ENCODE measurements at places on chromosomes 6 and 20.

DNA sequence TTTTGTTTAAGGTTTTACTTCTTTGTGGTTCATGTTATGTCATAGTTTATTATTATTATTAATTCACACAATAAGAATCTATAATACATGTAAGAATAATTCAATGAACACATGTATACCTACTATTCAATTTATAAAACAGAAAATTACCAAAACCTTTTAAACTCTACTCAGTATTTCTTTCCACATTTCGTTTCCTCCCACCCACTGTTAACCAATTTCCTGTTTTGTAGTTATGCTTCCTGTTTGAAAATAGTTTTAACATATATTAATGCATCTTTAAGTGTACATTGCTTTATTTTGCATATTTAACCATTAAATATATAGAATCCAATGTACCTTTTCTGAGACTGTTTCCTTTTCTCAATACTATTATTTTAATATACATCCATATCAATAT, 397.9 kb upstream of the SPTLC3 start:
- DNase-seq = no peak

DNA sequence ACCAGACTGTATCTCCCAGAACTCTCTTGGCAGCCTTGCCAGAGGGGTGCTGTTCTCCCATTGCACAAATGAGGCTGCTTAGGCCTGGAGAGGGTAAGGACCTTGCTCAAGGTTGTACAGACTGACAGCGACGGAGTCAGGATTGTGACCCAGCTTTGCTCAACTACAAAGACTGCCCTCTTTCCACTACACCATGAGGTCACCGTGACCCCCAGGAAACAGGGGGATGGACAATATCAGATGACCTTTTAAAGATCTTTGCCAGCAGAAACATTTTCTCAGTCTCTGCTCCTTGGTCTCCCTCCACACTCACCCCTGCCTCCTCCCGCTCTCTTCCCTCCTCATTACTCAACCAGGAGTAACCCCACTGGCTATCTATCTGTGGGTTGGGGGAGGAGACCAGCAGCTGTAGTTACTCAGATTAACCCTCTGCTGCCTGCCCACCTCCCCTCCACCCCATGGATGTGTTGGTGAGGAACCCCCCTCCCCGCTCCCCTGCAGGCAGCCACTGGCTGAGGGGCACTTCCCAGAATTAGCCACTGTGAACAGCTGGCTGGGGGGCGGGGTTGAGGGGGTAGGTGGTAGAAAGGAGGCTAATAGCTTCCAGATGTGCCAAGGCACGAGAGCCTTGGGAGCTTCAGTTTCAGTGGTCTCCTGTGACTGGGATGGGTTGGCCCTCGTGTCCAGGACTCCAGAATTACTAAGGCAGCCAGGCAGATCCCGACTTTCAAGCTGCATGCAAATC, 26.9 kb upstream of the MRPS18A start:
- no peak for DNase-seq

DNA sequence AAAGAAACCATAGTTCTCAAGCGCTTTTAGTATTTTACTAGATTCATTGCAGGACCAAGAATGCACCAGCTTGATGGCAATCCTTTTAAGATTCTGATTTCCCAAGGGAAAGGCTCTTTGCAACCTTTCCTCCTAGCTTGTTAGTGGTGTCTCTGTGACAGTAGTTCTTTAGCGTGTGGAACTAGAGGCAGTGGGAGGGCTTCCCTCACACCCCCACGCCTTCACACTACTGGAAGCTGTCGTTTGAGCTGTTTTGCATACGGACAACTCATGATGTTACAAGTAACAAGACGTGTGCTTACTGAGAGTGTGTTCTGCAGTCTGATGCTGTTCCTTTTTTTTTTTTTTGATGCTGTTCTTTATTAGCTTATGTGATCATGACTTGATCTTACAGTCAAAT, 34.1 kb downstream of the EYA4 start:
- no peak for DNase-seq

GRCh38 chr6:138000941-138001340, 106.3 kb downstream of the PERP start:
- DNase-seq = no peak

DNA sequence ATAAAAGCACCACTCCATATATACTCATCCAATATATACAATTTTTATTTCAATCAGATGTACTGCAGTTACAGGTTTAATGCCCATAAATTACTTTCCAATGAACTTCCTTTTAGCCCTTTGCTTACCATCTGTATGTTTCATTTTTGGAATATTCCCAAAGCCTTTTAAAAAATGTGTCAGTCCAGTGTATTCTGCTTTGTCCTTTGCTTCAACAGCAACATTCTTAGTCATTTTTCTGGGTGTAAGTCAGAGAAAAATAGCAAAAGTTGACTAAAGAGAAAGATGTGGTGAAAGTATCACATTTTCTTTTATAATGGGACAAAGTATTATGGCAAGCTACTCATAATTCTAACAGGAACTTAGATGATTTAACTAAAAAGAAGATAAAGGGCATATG, 15.2 kb downstream of the DSE start:
- DNase-seq = no peak

GRCh38 chr6:137019476-137020272, 25.1 kb downstream of the IL20RA start:
- DNase-seq = no peak

DNA sequence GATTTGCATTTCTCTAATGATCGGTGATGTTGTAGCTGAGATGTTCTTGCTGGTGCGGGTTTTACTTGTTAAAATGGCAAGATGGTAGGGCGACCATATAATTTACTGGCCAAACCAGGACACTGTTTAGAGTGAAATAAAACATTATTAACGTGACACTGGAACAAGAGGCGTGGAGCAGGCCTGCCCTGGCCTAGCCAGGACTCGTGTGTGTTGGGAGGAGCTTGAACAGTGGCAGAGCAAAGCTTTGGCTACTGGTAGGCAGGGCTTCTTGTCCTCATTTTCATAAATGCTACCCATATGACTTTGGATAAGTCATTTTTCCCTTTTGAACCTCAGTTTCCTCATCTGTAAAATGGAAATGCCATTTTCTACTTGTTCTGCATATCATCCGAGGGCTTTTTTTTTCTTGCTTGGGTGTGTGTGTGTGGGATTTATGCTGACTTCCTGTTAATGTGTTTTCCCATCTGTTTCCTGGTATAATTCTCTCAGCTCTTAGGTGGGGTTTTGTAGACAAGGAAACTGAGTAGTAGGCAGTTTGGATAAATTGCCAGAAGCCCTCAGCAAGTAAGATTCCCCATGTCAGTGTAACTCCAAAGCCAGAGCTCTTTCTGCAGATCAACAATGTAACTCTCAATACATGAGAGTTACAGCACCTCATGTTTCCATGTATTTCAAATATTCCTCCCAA, 81.7 kb downstream of the TOX2 start:
- DNase-seq = no peak

GRCh38 chr6:37176268-37177076, 6.5 kb downstream of the PIM1 start:
- no peak for DNase-seq

DNA sequence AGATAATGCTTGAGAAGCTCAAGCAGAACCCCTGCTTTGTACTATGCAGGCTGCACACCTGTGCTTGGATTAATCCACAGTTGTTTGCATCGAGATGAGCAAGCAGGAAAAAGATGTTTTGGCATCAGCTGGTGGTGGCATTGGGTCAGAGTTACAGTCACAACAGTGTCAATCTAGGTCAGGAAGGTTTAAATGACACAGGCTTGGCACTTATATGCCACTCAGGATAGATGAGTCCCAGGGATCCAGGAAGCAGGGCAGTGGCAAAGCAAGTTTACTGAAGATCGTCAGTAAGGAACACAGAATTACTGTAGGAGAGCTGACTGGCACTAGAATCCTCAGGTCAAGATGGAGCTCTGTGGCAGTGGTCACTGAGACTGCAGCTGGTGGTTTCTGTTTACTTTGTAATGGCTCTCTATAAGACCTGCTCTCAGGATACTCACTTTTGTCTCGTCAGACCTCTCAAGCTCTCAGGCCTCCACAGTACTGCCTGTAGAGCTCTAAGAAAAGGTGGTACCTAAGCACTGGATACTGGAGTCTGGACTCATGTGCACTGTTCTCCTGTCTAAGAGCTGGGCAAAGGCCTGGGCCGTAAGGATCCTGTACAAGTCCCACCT, 110.1 kb upstream of the HS3ST5 start:
- no peak for DNase-seq

DNA sequence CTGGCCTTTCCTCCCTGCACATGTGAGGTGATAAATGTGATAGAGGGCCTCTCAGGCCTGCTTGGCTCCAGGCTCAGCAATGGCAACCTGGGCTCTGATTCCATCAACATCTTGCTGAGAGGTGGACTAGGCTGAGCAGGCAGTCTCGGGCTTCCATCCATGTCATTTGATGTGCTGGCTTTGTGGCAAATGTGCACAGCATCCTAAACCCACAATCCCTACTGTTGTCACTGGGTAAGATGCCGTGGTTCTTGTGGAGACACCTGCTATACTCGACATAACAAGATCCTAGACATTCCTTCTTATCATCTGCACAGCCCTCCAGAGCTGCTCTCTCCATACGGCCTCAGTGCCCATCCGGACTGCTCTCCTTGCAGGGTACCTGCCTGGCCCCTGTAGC, 2.8 kb upstream of the ZCCHC3 start:
- no peak for DNase-seq

- DNase-seq = no peak
These were observed 86.9 kb downstream of the PLEKHG1 start for GRCh38 chr6:150686566-150686965.

DNA sequence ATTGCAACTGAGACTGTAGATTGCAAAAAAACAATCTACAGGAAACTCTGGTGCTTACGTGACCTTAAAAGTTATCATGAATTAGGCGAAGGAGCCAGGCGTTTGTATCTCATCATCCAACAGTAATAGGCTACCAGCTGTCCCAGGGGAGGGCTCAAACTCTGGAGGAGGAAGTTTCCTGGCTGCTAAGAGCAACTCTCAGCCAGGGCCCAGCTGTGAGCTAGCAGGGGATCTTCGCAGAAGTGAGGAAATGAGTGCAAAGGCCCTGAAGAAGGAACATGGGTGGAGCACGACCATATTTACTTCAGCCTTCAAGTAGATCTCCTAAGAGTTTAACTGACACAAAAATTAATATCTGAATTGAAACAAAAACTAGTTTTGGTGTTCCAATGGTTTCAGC, 686.9 kb upstream of the MAP3K7 start:
- DNase-seq = no peak

- no peak for DNase-seq
These were observed 31.6 kb upstream of the APMAP start for GRCh38 chr20:25024171-25024570.

GRCh38 chr20:19501476-19502115, 256.5 kb upstream of the RIN2 start:
- DNase-seq = no peak

DNA sequence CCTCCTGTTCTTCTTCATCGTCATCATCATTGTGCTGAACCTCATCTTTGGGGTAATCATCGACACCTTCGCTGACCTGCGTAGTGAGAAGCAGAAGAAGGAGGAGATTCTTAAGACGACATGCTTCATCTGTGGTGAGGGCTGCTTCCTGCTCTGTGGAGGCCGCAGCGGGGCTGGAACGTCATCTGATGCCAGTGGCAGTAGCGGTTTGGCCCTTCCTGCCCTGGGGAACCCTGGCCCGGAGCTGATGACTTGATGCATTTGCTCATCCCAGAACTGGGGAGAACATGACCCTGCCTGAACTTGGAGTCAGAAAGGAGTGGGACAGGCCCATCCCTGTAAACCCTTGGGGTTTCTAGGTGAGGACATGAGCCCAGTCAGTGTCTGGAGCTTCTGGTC, 18.7 kb downstream of the UQCC2 start:
- peak; percentile 58 for DNase-seq

GRCh38 chr6:55825402-55826051, 49.9 kb downstream of the BMP5 start:
- no peak for DNase-seq

DNA sequence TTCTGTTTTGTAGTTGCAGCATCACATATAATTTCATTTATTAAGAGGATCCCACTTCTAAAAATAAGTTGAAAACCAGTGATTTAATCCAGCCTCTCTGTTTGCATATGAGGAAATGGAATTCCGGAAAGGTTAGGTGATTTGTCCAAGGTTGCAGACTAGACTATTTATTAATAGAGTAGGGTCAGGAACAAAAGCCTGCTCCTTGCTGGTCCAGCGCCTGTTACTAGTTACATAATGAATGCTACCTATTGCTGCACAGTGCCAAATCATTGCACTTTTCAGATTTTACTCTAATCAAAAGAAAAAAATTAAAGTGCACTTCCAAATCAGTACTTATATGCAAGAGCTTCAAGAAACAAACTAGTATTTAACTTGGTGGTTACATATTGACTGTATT, 238.6 kb downstream of the ESR1 start:
- DNase-seq = no peak

DNA sequence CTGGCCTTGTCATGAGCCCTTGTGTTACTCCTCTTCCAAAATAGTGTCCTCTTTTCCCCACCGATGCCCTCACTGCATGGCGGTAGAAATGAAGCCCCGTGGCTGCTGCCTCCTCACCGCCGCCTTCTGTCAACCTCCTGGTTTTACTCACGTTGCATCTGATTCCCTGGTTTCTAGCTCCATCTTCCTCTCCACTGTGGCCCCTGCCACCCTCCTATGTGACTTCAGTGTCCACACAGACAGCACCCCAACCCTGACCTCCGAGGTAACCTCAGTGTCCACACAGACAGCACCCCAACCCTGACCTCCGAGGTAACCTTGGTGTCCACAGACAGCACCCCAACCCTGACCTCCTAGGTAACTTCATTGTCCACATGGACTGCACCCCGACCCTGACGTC, 122.8 kb upstream of the THBS2 start:
- DNase-seq = no peak

DNA sequence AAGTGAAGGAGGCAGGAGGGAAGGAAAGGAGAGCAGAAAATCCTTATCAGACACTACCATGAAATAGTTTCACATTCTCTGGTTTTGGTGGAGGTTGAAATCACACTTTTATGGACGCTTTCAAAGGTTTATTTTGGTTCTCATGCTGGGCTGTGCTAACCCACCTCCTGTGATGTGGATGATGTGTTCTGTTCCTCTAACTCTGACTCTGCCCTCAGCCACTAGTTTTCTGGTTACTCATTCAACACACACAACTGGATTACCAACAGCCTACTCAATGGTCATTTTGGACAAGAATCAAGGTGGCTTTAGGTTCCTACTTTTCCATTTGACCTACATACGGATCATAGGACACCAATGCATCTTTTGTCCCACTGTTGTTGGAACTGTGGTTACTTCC, 522.1 kb upstream of the BTBD3 start:
- no peak for DNase-seq

- no peak for DNase-seq
These were observed 150.0 kb upstream of the MARCKS start for GRCh38 chr6:113707194-113707593.

Measured in GM19239 (cell line).